ENCODE measurements at places on chromosomes 3 and 15.

GRCh38 chr15:39919411-39919747 lies 687 bp downstream of the GPR176 start:
- DNase-seq, result no peak

DNA sequence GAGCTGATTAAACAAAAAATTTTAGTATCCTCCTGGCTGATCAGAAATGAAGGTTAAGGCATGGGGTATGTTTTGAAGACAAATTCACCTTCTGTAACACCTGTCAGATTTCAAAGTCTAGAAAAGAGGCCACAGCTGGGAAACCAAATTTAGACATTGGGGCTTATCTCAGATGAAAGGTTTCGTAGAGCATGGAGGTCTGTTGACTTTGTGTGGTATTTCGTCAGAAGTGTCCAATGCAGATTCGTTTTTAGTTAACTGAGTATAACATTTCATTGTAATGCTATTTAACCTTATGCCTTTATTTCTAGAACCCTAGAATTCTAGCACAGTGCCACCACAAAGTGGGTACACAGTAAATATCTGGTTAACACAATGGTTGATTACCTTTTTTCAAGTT lies 61.7 kb downstream of the FNDC3B start:
- no peak for DNase-seq

- no peak for DNase-seq
Observed at GRCh38 chr3:105606016-105606415, 239.3 kb downstream of the ALCAM start.

GRCh38 chr15:99970891-99971430 lies 237.7 kb upstream of the LYSMD4 start:
- DNase-seq, result no peak

DNA sequence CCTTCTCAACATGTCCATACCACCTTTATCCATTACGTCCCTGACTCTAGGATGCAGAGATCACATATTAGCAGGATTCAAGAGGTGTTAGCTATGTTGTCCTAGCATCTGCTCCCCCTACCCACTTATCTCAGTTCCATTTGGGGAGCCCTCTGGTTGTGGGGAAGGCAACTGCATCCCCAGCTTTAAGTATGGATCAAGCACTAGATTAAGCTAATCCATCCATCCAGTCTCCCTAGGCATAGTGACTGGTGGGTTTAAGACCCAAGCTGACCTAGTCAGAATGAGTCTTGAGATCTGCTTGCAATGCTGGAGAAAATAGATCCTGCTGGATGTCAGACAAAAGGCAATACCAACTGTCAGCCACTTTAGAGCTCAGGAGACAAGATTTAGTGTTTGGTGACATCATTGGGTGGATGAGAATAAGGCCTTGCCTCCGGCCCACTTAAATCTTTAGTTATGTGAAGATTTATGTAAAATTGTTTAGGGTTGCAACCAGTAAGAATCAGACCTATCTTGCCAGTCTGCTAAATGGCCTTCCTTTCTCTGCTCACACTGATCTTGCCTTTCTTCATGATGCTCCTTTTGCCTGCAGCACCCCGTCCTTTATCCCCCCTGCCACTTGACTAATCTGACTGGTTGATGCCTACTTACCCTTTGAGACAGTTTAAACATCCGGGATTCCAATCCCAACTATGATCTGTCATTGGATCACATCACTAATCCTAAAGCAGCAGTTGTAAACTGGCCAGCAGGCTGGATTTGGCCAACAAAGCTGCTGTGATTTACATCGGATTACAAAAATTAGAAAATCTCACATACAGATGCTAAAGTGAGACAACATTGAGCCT lies 2.1 kb upstream of the ISY1 start:
- no peak for DNase-seq

DNA sequence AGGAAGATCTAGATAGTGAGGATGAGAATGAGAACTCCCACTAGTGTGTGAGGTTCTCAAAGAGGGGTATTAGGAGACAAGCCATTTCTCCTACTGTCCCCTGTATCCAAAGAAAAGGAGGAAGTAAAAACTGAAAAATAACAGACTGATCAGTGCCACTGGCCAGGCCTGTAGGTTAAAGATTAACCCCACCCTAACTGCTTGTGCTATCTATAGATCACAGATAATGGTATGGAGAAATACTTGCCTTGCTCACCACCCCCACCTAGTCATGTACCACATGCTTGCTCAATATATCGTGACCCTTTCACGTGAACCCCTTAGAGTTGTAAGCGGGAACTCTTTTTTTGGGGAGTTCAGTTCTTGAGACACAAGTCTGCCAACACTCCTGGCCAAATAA lies 519.7 kb upstream of the FRG2C start:
- no peak for DNase-seq

- no peak for DNase-seq
Observed at GRCh38 chr3:5122741-5123706, 932 bp downstream of the ARL8B start.

Measured in GDM1 (cell line).